ENCODE measurements at places on chromosomes 3 and 15.

DNA sequence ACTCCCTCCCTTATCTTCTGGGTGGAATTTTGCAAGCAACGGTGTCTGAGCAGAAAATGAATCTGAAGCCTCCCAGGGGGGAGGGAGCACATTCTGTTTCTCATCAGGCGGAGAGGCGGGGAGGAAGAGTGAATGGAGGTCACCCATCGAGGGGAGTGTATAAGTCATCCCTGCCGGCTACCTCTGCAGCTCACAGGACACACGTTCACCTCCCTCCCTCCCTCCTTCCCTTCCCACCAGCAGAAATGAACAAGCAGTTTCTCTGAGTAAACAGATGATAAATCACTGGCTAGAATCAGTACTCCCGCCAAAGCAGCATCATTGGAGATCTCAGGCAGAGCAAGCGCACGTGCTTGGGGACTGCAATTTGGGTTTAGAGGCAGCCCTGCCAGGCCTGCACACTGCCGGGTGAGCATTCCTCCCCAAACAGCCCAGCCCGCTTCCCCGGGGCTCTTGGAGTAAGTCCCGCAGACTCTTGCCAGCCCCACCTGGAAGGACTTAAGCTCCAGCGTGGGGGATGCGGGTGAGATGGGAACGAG lies 38.3 kb downstream of the CPN2 start:
- DNase-seq: no peak

GRCh38 chr3:160831401-160831800 lies 75.4 kb downstream of the PPM1L start:
- no peak for DNase-seq

DNA sequence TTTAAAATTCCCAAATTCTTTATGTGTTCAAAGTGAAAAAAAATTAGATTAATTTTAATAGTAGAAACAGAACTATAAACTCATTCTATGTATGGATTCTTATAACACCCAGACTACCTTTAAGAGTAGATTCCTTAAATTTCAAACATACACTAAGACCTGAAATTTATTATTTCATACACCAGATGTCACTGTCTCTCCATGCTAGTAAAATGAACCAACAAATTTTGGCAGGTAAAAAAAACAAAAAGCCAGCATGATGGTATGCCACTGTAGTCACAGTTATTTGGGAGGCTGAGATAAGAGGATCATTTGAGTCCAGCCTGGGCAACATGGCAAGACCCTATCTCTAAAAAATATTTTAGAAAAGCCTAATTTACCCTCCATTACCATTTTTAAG lies 461.3 kb upstream of the NAALADL2 start:
- no peak for DNase-seq

GRCh38 chr15:99992611-99993231 lies 259.5 kb upstream of the LYSMD4 start:
- DNase-seq: no peak

GRCh38 chr3:158295771-158296170 lies 185.9 kb downstream of the RSRC1 start:
- DNase-seq: no peak

All from stimulated activated CD8-positive, alpha-beta memory T cell treated with anti-CD3 and anti-CD28 coated beads, Interleukin-15, amount 100 ng/mL, for 1 hour (primary cell).